ENCODE measurements at places on chromosomes 1 and 21. TPM values are rescaled to one million over a fixed set of nuclear protein-coding genes. Genes with fewer than 3 reads are reported as not detected.

The SLC5A9 gene
- total RNA-seq = not detected

The NTNG1 gene
- not detected for total RNA-seq

The RXFP4 gene
- total RNA-seq = not detected

GRCh38 chr1:166972193-166972592 is 3.1 kb downstream of the ILDR2 start:
- no peak for DNase-seq

- DNase-seq = no peak
These were observed 27.9 kb downstream of the TRIM67 start for GRCh38 chr1:231189683-231190270.

GRCh38 chr1:206087091-206087490 is 30.1 kb downstream of the AVPR1B start:
- DNase-seq = no peak

DNA sequence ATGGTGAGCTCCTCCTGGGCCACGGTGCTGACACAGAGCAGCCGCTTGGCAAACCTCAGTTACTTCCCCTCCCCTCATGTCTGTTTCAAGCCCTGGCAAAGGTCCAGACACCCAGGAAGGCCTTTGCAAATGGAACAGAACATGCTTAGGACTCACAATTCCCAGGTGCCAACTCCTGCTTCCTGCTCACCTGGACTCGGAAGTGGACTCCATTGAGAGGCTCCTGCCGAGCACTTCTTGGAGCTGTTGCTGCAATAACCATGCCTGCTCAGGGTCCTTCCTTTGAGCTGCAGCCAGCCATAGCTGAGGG is 10.7 kb downstream of the DCST2 start:
- DNase-seq = no peak

DNA sequence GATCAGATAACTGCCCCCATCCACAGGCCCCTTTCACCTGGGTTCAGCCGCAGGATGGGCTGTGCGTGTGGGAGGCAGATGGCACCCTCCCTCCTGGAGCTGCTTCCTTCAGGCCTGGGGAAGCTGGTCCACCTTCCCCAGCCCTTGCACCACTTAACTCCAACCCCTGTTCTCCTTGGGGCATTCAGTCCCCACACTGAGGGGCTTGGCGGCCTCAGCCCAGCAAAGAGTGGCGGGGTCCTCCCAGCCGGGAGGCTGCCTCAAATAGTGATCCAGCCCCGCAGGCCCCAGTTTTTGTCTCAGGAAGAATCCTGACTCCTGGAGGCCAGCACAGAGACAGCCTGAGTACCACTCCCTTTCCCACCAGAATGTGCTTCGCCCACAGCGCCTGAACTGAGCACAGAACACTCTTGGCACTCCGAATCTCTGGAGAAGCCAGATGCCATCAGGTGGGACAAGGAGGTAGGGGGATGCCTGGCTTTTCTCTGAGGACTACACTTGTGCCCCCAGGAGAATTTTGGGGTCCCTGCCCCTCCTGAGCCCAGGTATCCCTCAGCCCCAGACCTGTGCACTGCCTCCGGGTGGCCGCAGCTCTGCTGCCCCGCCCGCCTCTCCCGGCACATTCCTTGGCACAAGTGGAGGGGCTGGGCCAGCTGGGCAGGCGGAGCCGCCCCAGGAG is 936 bp downstream of the PAQR6 start:
- DNase-seq = no peak

- no peak for DNase-seq
These were observed 27.5 kb downstream of the SLC37A1 start for GRCh38 chr21:42541174-42541573.

GRCh38 chr1:58402444-58402843 is 144.1 kb downstream of the OMA1 start:
- no peak for DNase-seq

DNA sequence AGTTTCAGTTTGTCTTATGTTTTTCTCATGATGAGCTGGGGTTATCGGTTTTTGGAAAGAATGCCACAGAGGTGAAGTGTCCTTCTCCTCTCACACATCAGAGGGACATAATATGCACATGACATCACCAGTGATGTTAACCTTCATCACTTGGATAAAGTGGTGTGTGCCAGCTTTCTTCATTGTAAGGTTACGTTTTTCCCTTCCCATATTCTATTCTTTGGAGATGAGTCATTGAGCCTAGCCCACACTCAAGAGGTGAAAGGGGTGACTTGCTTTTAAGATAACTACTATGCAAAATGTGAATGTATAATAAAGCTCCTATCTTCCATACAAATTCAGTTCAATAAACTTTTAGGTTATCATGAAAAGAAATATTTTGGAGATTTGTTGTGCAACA is 36.7 kb upstream of the MAGI3 start:
- DNase-seq = no peak

GRCh38 chr1:36944883-36945282 is 89.4 kb downstream of the GRIK3 start:
- DNase-seq = no peak

DNA sequence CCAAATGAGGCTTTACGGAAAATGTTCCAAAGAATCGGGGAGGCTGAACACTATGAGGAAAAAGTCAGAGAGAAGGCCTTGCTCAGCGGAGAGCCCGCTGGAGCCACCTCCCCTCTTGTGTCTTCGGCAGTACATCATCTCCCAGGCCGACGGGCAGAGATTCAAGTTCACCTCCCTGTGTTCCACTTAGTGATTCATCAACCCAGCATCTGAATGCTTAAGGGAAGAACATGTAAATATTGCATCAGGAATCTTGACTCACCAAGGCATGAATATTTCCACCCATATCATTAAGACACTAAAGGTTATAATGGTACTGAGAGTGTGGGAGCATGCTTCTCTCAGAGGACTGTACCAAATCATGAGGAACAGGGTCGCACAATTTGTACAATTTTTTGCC is 172.5 kb downstream of the ST6GALNAC5 start:
- DNase-seq = no peak

DNA sequence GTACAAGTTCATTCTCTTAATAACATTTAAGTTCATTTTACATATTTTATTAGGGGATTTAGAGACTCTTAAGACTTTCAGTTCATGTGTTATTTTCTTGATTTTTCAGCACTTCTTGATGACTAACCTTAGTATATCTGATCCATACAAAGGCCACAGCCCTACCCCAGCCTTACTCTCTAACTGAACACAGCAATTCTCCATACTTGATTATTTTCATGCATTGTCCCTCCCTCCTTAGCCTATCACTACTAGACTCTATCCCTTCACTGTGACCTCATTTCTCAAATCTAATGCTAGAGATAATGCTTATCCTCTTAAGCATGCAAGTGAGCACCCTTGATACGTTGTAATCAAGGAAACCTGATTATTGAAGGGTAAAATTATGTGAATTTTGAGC is 15.2 kb downstream of the PRKAA2 start:
- DNase-seq = no peak

Measured in osteocyte (in vitro differentiated cells).